Osteocyte (in vitro differentiated cells): ENCODE measurements at places on chromosomes 3 and 15. TPM values are rescaled to one million over a fixed set of nuclear protein-coding genes. Genes with fewer than 3 reads are reported as not detected.

DNA sequence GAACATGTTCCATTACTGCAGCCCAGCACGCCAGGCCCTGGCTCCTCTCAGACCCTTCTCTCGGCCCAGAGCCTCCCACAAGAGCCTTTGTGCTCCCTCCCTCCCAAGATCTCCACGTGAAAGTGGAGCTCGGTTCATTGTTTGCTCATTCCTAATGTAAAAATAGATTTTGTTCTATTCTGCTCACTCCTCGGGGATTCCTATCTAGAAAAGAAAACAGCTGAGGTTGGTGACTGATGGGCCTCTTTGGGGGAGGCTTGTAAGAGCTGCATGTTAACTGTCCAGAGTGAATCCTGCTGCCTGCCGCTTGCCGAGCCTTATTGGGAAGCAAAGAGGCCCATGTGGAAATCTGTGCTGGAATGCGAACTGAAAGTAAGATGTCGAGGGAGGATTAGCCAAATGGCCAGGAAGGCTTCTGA, 267.1 kb downstream of the LRTM1 start:
- no peak for DNase-seq

- DNase-seq, result no peak
These were observed 37.6 kb upstream of the SFMBT1 start for GRCh38 chr3:53083521-53083920.

DNA sequence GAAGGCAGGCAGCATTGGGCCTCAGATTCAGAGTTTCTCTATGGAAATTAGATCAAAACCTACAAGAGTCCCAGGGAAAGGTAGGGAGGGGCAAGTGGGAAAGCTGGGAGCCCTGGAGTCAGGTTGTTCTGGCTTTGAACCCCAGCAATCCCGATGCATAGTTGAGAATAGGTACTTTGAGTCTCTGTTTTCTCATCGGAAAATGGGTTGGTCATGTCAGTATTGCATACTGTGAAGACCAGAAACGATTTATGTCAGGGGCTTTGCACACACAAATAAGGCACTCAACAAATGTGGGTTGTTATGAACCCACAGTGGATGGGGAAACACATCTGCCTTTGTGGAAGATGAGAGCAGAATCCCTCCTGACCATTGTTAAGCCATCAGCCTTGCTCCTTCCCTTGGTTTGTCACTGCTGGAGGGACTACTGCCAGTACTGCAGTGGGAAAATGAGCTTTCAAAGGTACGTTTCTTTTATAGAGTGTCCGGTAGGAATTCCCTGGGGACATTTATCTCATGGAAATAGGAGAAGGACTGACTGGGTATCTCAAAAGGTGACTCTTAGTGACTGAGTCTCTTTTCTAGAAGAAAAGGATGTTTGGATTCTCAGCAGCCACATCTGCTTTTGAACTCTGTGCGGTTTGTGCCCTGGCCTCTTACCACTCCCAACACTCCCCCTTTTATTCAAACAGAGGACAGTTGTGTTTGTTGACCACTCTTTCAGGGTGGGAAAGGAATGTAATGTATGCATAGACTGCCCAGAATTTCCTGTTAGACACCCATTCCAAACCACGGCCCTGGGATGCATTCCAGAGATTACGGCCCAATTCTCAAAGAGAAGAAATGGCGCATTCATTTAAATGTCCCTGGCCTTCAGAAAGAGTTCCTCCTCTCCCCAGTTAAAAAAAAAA, 54.6 kb upstream of the VILL start:
- no peak for DNase-seq

NANOGP8 gene
- 0.54 TPM in 1 of 2 replicates, not detected in the other for total RNA-seq

DNA sequence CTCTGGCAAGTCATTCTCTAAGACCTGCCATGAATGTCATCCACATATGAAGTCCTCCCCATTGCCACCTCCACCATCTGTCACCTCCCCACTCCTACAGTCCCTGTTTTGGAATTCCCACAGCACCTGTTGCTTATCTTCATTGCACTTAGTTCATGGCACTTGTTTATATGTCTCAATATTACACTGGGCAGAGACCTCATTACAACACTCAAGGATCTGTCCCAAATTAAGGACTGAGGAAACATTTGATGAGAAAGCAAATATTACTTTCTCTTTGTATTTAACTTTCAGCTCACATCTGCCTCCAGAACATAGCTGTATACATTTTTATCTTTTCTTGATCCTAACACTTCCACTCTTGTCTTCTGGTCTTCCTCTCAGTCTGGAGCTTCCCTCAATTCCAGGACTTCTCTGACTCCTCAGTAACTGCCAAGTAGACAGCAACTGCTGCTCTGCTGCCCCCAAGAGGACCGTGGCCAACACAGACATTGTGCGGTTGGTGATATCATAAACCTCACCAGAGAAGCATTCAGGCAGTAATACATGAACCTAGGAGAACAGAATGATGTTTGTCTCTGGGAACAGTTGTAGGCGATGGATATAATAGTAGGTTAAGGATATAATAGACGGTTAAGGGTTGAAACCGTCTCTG, 45.0 kb upstream of the FGF12 start:
- DNase-seq, result no peak

COL6A6 gene
- not detected in 2 replicates for total RNA-seq

- DNase-seq, result no peak
These were observed 216.9 kb upstream of the CDIN1 start for GRCh38 chr15:36362509-36362915.

- no peak for DNase-seq
These were observed 162.9 kb upstream of the NR2E3 start for GRCh38 chr15:71647487-71647808.

- DNase-seq, result no peak
These were observed 15.2 kb downstream of the PLA2G4F start for GRCh38 chr15:42141246-42141645.

GOLGA6L7 gene
- total RNA-seq, result not detected in 2 replicates

DNA sequence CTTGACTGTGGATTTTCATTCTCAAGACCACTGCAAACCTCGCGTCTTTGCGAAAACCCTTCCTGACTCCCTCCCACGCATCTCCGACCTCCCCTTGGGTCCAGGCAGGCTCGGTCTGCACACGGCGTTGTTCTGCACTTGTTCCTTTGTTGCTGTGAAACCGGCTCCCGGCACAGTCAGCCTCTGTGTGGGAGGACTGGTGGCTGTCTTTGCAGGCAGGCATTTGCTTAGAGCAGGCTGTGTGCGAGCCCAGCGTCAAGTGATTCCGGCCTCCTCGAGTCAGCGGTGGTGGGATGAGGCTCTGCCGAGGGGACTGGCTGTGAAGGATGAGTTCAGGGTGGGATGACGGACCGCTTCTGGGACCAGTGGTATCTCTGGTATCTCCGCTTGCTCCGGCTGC, 102.6 kb upstream of the ROPN1 start:
- no peak for DNase-seq

DNA sequence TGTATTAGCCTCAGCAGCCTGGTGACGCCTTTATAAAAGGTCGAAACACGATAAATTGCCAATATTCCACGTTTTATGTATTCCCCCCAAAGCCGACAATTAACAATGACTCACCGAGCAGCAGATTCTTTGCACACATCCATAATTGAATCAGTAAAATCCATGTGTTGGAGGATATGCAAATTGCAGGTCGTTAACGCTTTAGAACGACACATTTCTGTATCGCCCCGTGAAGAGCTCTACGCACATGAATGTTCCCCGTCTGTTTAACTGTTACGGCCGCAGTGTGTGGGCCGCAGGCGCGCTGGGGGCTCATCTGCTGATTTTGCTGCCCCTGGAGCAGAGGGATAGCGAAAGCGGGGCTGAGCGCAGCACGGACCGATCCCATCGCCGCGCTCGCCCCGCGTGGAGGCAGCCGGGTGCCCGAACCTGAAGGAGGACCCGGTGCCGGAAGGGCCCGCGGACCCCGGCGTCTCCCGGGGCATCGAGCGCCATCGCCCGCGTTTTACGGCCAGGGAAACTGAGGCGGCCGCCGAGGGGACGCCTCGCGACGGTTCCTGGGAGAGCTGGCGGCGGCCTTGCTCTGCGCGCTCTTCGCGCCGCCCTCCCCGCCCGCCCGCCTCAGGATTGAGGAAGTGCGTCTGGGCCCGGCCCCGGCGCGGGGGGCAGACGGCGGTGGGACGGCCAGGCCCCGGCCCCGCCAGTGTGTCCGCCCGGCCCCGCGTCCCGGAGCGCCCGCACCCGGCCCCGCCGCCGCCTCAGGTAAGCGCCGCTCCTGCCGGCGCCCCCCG, at the start of gene LRRK1:
TSS of gene LRRK1 (plus strand) at position 668 of the 791 bp plus-strand sequence. CDS start 5,276 bp downstream, outside the sequence.
- no peak for DNase-seq

DNASE1L3 gene
- total RNA-seq, result not detected in 2 replicates

GOLGA8J gene
- total RNA-seq, result 0.34 TPM in 1 of 2 replicates, not detected in the other

IGF2BP2 gene
- total RNA-seq, result 96.7 and 101 TPM in 2 replicates

SLC12A1 gene
- not detected in 2 replicates for total RNA-seq

POPDC2 gene
- total RNA-seq, result 2.1 and 2.4 TPM in 2 replicates

DNA sequence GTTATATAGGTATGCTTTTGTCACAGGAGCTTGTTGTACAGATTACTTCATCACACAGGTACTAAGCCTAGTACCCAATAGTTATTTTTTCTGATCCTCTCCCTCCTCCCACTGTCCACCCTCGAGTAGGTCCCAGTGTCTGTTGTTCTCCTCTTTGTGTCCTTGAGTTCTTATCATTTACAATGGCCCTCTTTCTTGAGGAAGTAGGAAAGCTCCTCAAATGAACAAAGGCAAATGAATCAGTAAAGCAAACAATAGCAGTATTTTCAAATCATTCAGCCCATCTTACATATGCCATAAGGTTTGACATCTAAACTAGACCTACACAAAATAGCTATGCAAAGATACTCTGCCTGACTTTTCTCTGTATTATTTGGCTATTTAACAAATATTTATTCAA, 211.5 kb downstream of the CDIN1 start:
- no peak for DNase-seq

STRIT1 gene
- total RNA-seq, result not detected in 2 replicates

HPS3 gene
- total RNA-seq, result 19.3 and 22.4 TPM in 2 replicates

DNA sequence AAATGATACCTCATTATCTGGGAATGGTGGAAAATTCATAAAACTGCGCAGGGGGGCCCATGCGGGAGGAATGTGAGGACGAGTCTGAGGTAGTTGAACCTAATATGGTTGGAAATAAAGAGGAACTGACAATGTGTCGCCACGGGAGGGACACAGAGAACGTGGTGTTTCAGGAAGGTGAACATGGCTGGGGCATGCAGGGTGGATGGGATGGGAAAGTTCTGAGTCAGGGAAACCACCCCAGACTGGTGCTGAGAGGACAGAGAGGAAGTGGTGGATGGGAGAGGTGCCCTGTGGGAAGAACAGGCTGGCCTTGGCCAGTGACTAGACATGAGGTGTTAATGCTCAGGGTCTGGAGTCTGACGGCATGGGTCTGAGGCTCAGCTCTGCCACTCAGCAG, 137.1 kb upstream of the WNT5A start:
- DNase-seq, result no peak

DGKG gene
- total RNA-seq, result 0.18 TPM in 1 of 2 replicates, not detected in the other

DNA sequence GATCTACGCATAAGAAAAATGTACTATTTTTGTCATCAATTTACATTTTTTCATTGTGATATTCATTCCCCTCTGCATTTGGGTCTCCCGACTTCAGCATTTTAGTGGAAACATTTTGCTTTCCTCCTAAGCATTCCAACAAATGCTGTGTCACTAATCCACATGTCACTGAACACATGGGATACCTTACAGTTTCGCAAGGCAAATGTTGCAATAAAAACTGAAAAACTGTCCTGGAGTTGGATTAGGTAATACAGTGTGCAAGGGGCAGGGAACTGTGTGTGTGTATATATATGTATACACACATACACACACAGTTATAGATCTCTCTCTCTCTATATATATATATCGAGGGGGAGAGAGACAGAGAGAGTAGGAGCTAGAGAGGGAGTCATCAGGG, 632.2 kb downstream of the MAGI1 start:
- DNase-seq, result no peak

DNA sequence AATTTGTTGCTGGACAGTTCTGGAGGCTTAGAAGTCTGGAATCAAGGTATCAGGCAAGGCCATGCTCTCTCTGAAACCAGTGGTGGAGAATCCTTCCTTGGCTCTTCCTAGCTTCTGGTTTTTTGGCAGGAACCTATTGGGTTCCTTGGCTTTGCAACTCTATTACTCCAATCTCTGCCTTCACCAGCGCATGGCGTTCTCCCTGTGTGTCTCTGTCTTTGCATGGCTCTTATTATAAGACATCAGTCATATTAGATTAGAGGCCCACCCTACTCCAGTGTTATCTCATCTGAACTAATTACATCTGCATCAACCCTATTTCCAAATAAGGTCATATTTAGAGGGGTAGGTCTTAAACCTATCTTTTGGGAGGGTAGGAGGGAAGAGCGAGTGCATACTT, 358.1 kb upstream of the RARB start:
- DNase-seq, result no peak

MAGI1 gene
- total RNA-seq, result 20.1 and 21.9 TPM in 2 replicates

ADAMTS17 gene
- 0.39 and 1.5 TPM in 2 replicates for total RNA-seq

BOC gene
- total RNA-seq, result 17.9 and 22.4 TPM in 2 replicates

- DNase-seq, result no peak
These were observed 18.1 kb upstream of the CCR9 start for GRCh38 chr3:45868213-45868612.

- DNase-seq, result no peak
These were observed 123.6 kb upstream of the BHLHE40 start for GRCh38 chr3:4855676-4856075.

GRCh38 chr3:148466143-148466542, 231.6 kb upstream of the AGTR1 start:
- no peak for DNase-seq

TBCCD1 gene
- 15.6 and 16.4 TPM in 2 replicates for total RNA-seq

- no peak for DNase-seq
These were observed 777 bp upstream of the SLC51A start for GRCh38 chr3:196215493-196216020.

GRCh38 chr15:50140098-50140497, 21.1 kb upstream of the ATP8B4 start:
- DNase-seq, result no peak
